ENCODE measurements at places on chromosomes 11 and 22.

GRCh38 chr11:118948000-118948399 lies 8.1 kb upstream of the UPK2 start:
- DNase-seq = no peak

DNA sequence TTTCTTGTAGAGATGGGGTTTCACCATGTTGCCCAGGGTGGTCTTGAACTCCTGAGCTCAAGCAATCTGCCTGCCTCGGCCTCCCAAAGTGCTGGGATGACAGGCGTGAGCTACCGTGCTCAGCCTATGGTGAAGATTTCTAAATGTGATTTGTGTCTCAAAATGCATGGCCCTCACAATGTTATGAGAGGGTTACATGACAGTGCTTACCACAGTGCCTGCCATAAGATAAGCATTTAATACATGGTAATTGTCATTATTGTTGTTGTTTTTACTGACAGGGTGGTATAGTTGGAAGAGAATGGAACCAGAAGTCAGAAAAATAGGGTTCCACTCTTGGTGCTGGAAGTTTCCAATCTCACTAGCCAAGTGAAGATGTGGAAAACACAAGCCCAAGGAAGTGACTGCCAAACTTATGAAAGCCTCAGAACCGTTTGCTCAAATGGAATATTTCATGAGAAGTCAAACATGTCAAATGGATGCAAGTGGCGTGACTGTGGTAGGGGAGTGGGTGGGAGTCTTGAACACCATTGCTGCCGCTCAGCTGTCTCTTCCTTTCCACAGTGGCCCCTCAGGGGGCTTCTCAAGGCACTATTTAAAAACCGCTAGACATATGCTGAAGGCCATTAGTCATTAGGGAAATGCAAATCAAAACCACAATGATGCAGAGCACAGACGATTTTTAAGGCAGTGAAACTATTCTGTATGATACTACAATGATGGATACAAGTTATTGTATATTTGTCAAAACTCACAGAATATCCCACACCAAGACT lies 29.1 kb upstream of the LMO2 start:
- DNase-seq = no peak

GRCh38 chr11:76322540-76322939 lies 58.4 kb downstream of the THAP12 start:
- DNase-seq = no peak

GRCh38 chr11:116607027-116607426 lies 165.8 kb downstream of the BUD13 start:
- no peak for DNase-seq

All from activated T-cell treated with anti-CD3 and anti-CD28 coated beads, Interleukin-2, amount 50 U/mL, for 24 hours (primary cell).